Mammary epithelial cell (primary cell): ENCODE measurements at places on chromosomes 2 and 18. TPM values are rescaled to one million over a fixed set of nuclear protein-coding genes. Genes with fewer than 3 reads are reported as not detected.

FBXO36 gene
- 5.2 TPM for total RNA-seq

- DNase-seq = peak; percentile 63
These were observed 63.3 kb upstream of the STK17B start for GRCh38 chr2:196234672-196235071.

FSIP2 gene
- total RNA-seq = 1.1 and 3.0 TPM in 2 replicates

GRCh38 chr2:184599054-184599871, 934 bp downstream of the ZNF804A start:
- DNase-seq = no peak

DNA sequence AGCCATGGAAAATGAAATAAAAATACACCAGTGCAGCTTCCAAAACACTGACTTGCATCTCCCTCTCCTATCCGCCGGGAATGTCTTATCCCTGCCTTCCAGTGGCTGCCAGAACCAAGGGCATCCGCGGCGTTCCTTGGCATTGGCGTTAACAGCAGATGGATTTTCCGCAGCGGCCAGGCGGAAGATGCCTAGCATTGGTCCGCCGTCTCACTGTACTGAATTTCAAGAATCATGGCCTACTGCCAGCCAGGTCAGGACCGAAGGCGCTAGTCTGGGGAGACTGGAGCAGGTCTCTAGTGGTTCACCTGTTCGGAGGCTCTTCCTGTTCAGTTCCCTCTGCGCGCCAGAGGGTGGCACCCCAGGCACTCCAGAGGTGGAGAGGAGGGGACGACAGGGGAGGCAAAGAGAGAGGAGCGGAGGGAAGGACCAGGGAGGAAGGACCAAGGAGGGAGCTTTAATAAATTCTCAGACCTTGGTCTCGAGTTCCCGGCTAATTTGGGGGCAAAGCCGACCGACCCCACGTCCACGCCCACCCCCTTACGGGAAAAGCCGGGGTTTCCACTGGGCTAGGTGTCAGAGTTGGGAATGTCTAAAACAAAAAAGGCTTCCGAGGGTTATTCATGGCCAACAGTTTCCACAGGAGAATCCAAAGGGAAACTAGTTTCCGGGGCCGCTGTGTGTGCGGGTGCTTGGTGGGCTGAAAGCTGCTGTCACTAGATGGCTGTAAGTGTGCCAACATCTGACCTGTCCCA, 3.7 kb upstream of the BCL2L11 start:
- DNase-seq = peak; percentile 76

- DNase-seq = no peak
These were observed 113.7 kb downstream of the SRBD1 start for GRCh38 chr2:45497355-45497754.

CENPA gene
- total RNA-seq = 11.6 and 18.2 TPM in 2 replicates

AQP4 gene
- total RNA-seq = not detected

RESP18 gene
- not detected in 2 replicates for total RNA-seq

GRCh38 chr2:44964752-44965236, 23.3 kb downstream of the SIX3 start:
- no peak for DNase-seq

GRCh38 chr2:127647242-127648190, 1.6 kb downstream of the GPR17 start:
- DNase-seq = no peak

DNA sequence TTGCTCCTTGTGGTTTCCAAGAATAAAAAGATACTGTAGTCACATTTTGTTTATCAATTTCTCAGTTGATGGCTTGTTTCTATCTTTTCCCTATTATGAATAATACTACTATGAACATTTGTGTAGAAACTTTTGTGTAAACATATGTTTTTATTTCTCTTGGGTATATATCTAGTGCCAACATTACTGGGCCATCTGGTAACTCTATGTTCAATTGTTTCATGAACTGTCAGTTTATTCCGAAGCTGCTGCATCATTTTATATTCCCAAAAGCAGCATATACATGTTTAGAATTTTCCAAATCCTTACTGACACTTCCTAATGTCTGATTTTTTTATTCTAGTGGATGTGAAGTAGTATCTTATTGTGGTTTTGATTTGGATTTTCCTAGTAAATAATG, 737.6 kb upstream of the TMEFF2 start:
- no peak for DNase-seq

DYSF gene
- 46.5 TPM for total RNA-seq

CD8B2 gene
- total RNA-seq = not detected in 2 replicates

- DNase-seq = no peak
These were observed 101.8 kb upstream of the PIK3C3 start for GRCh38 chr18:41853280-41853679.

C2orf78 gene
- total RNA-seq = not detected in 2 replicates

GRCh38 chr18:3060667-3061580, 48.0 kb upstream of the LPIN2 start:
- DNase-seq = no peak

ZNF385B gene
- not detected in 2 replicates for total RNA-seq

ERLEC1 gene
- total RNA-seq = 34.2 and 50.5 TPM in 2 replicates

- no peak for DNase-seq
These were observed 68.6 kb downstream of the STEAP3 start for GRCh38 chr2:119292226-119292625.

GRCh38 chr2:98847853-98848252, 88.2 kb downstream of the CRACDL start:
- no peak for DNase-seq

ELOA2 gene
- total RNA-seq = not detected in 2 replicates

- no peak for DNase-seq
These were observed 248.3 kb downstream of the TRIB2 start for GRCh38 chr2:12964904-12965539.

DNA sequence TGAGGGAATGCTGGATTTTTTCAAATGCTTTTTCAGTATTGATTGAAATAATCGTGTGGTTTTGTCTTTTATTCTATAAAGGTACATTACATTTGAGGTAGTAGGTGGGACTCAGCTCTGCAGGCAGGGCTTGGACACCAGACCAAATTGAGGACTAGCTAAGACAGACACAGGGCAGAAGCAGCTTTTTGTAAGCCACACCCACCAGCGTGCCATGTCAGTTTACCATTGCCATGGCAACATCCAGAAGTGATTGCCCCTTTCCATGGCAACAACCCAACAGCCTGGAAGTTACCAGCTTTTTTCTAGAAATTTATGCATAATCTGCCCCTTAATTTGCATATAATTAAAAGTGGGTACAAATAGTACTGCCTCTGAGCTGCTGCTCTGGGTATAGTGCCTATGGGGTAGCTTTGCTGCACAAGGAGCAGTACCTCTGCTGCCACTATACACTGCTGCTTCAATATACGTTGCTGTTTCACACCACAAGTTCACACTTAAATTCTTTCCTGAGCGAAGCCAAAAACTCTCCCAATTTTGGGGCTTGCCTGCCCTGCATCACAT, 23.6 kb upstream of the VWA3B start:
- DNase-seq = no peak

DNA sequence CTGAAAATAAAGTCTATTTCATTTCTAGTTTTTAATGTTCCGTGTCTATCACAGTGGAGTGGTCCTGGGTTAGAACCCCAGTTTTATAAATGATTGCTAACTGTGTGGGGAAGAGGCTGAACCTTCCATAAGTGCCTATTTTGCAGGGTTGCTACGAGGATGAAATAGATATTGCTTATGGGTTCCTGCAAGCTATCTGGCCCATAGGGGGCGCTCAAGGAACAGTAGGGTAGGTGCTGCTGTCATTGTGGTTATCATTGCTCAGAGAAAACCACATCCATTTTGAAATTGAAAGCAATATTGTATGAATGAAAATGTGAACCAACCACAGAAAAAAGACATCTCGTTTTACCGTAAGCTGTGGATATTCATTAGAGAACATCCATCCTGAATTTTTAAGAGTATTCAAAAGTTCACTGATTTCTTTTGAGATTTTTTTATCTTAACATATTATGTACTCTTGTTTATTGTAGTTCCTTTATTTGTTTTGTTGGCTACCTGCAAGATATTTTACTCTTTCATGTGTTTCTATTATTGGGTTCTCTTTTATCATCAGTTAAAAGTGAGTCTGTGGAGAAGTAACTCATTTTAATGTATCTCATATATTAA, 261.6 kb downstream of the NAPG start:
- DNase-seq = peak; percentile 58

- DNase-seq = peak; percentile 47
These were observed 74.2 kb downstream of the VIT start for GRCh38 chr2:36770542-36771287.

DNA sequence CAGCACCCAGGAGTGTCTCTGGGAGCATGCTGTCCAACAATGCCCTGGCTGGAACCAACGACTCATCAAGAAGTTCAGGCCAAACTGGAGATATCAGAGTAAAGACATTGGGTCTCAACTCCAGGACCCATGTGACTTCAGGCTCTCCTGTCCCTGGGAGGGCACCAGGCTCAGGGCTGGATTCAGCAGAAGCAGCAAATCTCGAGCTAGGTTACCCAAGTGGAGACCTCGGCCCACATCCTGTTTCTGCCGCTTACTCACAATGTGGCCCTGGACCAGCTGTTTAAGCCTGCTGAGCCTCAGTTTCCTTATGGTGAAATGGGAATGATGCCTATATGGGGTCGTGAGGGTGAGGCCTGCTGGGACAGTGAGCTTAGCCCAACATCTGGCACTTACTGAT, 9.3 kb upstream of the OTOF start:
- no peak for DNase-seq

GRCh38 chr2:207164006-207164831, 1.5 kb downstream of the KLF7 start:
- no peak for DNase-seq

DNAJC27 gene
- total RNA-seq = 5.0 TPM

SCN7A gene
- not detected for total RNA-seq

GRCh38 chr2:26974352-26974751, 3.9 kb downstream of the MAPRE3 start:
- no peak for DNase-seq

- DNase-seq = no peak
These were observed 40.9 kb upstream of the ASPRV1 start for GRCh38 chr2:70002241-70002899.

DNA sequence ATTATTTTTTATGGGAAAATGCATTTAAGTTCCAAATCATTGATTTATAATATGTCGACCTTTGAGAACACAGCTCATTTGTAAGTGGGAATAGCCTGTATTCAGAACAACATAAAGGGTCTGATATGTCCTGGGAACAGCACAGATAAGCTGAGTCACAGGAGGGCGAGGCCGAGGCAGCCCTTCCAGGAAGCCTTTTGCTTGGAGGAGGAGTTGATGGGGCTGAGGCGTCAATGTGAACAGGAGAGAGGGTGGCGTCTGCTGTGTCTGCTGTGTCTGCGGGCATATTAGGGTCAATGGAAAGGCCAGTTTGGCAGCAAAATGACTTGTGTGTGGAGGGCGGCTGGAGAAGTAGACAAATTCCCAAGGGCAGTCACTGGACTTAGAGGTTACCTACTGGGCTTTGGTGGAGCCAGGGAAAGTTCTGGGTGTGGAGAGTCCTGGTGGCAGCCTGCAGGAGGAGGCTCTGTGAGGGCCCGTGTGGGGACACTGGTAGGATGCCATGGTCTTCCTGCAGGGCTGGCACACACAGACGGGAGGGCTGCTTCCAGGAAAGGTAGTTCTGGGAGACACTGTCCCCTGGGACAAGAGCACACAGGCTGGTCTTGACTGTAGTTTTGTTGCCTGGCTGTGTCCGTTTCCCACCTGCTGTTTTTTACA, 128.1 kb downstream of the GLI2 start:
- DNase-seq = peak; percentile 25

NLRC4 gene
- not detected in 2 replicates for total RNA-seq

DNA sequence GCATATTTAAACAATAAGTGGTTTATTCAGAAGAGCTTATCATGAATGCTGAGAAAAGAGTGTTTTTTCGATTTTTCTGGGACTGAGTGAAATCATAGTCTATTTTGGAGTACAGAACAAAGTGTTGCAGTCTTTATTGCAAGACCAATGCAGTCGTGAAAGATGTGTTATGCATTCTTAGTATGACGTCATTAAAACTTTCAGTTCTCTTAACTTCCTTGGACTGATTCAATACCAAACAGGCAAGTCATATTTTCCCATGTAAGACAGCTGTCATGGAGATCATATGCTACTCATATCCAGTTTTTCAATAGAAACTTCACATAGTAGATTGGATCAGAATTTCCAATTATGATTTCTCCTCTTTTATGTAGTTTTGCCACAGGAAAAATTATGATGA, 92.6 kb downstream of the RIT2 start:
- DNase-seq = no peak

DNA sequence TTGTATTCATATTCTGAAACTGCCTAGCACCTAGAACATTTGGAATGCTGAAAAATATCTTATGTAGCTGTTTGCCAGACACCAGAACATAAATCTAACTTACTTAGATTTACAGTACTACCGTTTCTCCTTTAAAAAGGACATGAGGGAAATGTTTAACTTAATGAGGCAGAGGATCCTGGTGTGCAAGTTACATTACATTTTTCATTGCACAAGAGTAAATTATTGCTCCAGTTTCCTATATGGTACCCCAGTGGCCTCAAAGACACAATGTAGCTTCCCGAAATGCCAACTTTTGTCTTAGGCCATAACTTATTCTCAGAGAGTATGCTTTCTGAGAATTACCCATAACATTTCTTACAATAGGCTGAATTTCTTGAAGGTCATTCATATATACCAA, 105.5 kb upstream of the DTNA start:
- DNase-seq = no peak

- DNase-seq = no peak
These were observed 57.5 kb upstream of the TMEM178A start for GRCh38 chr2:39608263-39608575.

DNA sequence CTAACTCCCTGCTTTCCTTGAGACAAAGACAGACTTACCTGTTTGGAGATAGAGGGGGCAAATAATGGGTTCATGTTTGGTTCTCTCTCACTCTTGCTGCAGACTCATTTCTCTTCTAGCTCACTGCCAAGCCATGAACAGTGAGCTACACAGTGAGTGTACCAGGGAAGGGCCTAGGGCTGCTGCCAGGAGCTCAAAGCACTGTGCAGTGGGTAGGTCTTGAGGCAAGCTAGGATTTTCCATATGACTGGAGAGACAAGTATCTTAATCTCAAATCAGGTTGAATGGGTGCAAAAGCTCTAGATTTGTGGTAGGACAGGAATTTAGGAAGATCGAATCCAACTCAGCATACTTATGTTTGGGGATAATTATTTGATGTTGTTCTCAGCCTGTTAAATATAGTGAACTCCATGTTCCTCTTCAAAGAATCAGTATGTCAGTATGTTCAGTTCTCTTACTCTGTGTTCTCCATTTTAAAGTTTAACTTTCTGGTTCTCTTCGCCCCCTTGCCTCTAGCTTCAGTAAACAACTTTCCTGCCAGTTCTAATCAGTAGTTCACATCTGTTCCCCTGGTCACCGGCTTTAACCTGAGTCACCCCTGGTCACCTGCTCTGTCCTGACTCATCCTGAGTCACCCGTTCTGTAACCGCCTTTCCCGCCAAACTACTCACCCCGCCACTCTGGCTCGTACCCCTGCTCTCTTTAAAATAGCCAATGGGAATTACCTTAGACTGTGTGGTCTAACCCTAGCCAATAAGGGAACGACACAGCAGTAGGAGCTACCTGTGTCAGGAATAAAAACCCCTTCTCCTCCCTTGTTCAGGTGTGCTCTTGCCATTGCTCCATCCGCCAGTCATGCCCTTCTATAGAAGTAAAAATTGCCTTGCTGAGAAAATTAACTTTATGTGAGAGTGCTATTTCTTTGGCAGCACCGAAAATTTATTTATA, 21.9 kb downstream of the SLC25A52 start:
- DNase-seq = peak; percentile 12

KIF3C gene
- 30.7 TPM for total RNA-seq

CRACDL gene
- total RNA-seq = 4.5 and 5.2 TPM in 2 replicates

- no peak for DNase-seq
These were observed 1090.8 kb downstream of the BCL11A start for GRCh38 chr2:59462422-59463197.

HMSD gene
- total RNA-seq = not detected

- DNase-seq = no peak
These were observed 101.4 kb upstream of the RAB6C start for GRCh38 chr2:129877795-129878775.
